Adipocyte (in vitro differentiated cells): ENCODE measurements at places on chromosomes 5 and 9.

- no peak for DNase-seq
Measured at GRCh38 chr5:72507907-72508238, 663 bp upstream of the ZNF366 start.

- DNase-seq = no peak
Measured at GRCh38 chr9:14713187-14713767, 9.3 kb downstream of the CER1 start.

DNA sequence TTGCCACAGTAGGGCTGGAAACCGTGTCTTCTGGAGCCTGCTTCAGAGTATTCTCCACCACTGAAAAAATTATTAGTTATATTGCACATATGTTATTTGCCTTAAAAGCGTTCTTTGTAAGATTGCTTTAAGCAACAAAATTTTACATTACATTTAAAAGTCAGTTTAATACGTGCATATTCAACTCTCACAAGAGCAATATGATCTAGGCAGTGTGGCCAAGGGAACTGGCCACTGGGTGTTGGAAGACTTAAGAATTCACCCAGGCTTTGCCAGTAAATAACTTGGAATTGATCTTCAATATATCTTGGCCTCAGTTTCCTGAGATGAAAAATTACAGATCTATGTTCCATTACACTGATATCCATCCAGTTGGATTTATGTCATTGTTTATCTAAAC lies 694.4 kb downstream of the EFNA5 start:
- no peak for DNase-seq

GRCh38 chr9:17744786-17745185 lies 165.9 kb downstream of the SH3GL2 start:
- peak; percentile 46 for DNase-seq

- peak; percentile 73 for DNase-seq
Measured at GRCh38 chr5:173201636-173202265, 33.3 kb downstream of the NKX2-5 start.

DNA sequence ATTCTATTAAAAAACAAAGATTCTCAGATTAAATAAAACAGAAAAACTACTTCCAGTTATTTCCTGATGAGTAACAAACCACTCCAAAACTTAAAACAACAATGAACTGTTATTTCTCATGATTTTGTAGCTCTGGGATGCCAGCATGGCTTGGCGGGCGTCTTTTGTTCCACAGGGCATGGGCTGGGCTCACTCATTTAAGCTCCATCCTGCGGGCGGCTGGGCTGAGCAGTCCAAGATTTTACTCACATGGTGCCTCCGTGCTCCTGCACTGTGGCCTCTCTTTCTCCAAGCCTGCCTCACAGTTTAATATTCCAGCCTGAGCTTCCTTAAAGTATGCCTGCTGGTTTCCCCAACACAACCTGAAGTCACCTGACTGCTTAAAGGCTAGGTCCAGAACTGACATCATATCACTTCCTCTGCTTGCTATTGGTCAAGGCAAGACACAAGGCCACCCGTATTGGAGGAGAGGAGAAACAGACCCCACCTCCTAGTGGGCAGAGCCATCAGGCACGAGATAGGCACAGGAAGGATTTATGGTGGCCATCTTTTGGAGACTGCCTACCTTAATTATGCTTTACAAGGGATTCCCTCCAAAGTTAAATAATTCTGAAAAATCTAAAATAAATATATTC lies 41.6 kb upstream of the ZBTB43 start:
- DNase-seq = no peak

GRCh38 chr5:58961631-58962280 lies 378.9 kb downstream of the RAB3C start:
- DNase-seq = no peak

DNA sequence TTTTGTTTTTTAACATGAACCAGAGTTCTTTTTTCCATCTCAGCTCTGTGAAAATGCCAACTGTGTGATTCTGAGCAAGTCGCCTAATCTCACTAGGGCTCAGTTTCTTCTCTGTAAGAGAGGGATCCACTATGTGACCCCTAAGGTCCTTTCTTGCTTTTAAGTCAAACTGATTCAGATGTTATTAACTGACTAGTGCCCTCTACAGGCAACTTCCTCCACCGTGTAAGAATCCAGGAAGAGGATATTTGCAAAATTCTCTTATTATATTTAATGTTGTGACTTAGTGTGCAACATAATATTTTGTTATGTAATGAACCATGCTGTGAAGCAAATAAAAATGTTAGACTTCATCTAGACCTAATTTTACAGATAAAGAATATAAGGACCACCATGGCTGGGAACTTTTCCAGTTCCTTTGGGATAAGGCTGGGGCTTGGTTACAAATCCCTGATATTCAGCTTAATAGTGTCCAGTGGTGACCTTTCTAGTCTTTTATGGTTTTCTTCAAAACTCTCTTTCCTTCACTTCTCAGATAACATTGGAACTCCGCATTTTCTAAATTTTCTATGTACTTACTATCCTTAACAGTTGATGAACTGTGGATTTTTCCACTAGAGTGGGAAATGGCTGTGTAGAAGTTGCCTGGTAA lies 244.7 kb downstream of the PIK3R1 start:
- DNase-seq = peak; percentile 80

- no peak for DNase-seq
Measured at GRCh38 chr9:6444128-6444527, 31.1 kb downstream of the UHRF2 start.

DNA sequence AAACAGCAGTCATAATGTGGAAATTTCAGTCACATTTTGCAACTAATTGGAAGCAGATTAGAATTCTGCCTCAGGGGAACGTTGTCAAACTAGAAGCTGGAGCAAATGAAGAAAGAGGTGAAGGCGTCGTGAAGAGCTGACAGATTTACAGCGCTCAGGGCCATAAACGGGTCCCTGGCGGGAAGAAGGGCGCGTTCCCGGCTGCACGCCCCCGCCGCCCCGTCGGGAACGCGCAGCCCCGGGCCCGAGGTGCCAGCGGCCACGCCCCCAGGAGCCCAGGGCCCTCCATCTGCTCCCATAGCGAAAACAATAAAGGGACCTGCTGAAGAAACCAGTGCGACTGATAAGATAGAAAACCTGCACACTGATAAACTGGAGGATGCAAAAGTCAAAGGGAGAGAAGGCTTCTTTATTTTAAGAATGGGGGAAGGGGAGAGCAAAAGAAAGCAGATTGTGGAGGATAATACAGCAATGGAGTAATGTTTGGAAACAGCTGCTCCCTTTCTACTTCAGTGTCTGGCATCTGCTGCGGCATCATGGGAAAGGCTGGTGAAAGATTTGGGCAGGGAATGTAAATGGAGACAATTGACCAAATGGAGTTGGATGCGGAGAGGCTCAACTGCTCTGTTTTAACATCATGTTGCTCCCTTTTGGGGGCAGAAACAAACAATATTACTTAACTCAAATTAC lies 11.1 kb downstream of the ZNF608 start:
- DNase-seq = peak; percentile 93

GRCh38 chr9:99030092-99030511 lies 74.8 kb upstream of the TGFBR1 start:
- DNase-seq = peak; percentile 95

GRCh38 chr9:28883234-28883633 lies 1310.0 kb upstream of the C9orf72 start:
- DNase-seq = no peak

DNA sequence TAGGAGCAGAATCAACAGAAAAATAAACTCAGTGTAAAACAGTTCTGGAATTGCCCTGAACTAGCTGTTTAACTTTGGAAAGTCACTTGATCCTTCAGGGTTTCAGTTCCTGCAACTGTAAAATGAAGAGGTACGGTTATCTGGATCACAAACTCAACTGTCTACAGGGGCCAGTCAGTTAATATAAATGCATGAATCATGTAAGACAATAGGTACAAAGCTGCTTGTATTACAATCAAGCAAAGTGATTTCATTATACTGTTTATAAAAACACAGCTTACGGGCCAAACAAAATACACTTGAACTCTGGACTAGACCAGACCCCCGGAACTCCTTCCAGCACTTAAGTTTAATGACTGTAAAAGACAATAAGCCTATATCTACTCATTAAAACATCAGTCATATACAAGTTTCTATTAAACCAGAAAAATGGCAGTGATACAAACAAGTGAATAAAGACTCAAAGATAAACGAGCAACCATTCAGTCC lies 73.0 kb downstream of the MRPS27 start:
- peak; percentile 64 for DNase-seq

DNA sequence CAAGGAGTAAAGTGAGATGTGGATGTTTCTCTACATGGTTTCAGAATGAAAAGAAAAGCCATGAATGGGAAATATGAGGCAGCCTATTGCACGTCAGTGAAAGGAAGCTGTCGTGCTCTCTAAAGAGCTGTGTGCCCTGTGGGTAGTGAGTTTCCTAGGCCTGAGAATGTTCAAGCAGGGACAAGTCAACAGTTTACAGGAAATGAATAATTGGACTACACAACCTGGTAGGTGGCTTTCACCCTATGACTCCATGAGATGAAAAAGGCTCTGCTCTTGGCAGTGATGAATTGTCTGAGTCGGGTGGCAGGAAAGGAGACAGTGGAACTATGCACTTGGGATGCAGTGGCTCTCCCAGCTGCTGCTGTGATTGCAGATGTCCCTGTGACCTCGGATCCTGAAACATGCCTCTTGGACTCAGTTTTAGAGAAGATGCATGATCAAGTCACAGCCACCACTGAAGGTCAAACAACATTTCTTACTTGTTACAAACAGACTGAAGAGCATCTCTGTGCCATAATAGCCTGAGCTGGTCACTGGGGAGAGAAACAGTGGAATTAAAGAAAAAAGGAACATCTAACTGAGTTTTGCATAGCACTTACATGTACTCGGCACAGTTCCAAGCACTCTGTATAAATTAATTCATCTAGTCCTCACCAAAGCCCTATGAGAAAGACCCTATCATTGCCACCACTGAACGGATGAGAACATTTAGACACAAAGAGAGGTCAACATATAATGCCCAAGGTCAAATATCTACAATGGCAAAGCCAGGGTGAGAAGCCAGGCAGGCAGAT lies 293.7 kb downstream of the SPOCK1 start:
- DNase-seq = no peak

DNA sequence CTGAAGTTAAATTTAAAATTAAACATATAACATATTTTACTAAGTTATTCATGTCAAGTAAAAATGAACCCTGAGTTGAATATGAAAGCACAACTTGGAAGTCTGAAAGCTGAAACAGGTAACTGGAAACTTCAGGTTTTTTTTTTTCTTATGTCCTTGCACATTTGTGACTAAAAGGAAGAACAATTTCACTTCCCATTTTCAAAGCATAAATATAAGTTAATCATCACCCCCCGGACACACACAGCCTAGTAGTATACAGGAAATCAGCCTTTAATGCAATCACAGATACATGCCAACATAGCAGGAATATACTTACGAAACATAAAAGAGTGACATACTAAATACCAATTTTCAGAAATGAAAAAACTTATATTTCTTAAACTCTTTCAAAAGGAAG lies 225.9 kb downstream of the RFX3 start:
- no peak for DNase-seq

- no peak for DNase-seq
Measured at GRCh38 chr5:50749181-50749580, 82.7 kb downstream of the PARP8 start.

- DNase-seq = peak; percentile 39
Measured at GRCh38 chr5:72167804-72168203, 60.5 kb downstream of the MAP1B start.

- DNase-seq = no peak
Measured at GRCh38 chr5:165508286-165508685, 2002.9 kb downstream of the MAT2B start.

DNA sequence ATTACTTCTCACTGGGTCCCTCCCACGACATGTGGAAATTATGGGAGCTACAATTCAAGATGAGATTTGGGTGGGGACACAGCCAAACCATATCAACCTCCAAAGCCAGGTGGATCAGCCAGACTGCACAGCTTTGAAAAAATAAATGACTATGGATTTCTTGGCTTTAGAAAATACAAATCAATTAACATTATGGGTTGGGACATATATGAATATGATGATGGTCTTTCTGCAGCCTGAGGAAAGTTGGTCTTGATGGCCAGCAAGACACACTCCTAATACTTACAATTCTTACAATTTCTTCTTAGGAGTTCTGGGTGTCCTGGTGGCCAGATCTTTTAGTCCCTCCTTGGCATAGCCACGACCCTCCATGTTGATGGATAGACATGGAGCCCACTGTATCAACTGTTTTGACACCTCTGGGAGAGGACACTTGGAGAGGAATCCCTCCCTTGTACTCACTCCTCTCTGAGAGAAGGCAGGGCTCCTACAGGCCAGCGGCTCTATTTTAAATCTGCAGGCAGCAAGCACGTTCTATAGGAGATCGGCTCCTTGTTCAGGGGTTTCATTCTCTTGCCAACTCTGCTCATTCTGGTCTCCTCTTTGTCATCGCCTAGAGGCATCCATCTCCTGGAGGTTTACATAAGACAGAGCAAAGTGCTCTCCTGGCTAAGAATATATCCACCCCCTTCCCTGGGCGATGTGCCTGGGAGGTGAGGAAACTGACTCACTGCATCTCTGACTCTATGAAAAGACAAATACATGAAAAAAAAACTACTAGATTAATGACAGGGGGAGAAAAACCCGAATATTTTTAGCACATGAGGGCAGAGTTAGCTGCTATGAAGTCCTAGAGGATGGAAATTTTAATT lies 145.9 kb downstream of the CARTPT start:
- peak; percentile 55 for DNase-seq

DNA sequence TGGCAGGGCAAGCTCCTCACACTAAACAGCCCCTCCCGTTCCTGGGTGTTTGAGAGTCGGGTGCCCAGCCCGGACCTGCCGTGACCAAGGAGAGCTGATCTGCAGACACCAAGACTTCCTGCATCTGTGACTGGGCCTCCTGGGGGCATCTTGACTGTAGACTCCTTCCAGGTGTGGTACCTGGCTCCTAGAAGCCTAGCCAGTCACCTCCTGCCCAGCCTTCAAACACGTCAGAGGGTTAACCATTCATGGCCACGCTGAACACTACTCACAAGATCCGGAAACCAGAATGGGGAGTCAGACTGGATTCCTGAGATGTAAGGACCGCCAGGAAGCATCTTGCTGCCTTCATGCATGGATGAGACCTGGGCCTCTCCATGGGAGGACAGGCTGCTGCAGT lies 3.7 kb upstream of the LCN2 start:
- no peak for DNase-seq

DNA sequence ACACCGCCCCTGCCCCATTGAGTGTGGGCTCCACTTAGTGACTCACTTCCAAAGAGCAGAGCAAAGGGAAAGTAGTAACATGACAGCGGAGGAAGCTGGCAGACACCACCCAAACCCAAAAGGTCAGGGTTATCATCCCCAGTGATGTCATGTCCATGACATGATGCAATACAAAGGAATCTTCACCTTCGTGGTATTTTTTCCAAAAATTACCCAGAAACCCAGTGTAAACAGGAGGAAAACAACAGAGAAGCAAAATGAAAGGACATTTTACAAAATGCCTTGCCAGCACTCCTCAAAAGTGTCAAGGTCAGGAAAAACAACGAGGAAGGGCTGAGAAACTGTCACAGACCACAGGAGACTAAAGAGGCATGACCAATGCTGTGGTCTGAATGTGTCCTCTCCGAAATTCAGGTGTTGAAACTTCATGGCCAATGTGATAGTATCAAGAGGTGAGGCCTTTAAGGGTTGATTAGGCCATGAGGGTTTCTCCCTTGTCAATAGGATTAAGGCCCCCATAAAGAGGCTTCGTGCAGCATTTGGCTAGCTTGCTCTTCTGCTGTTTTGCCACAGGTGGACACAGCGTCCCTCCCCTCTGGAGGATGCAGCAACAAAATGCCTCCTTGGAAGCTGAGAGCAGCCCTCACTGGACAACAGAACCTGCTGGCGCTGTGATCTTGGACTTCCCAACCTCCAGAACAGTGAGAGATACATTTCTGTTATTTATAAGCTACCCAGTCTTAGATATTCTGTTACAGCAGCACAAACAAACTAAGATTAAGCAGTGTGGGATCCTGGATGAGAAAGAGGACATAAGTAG lies 30.5 kb upstream of the MED10 start:
- DNase-seq = no peak

GRCh38 chr9:27470291-27470856 lies 53.7 kb upstream of the IFNK start:
- no peak for DNase-seq
